ENCODE measurements at places on chromosomes 12 and 14. TPM values are rescaled to one million over a fixed set of nuclear protein-coding genes. Genes with fewer than 3 reads are reported as not detected.

Gene FGD4
- total RNA-seq: 15.8 TPM

Gene RERGL
- not detected for total RNA-seq

Gene CACNB3
- total RNA-seq: 19.5 TPM

Gene LTBP2
- total RNA-seq: 27.0 TPM

Gene FOXM1
- total RNA-seq: 23.4 TPM

Gene PMCH
- not detected for total RNA-seq

Gene TAS2R50
- 0.75 TPM for total RNA-seq

Gene OSGEP
- total RNA-seq: 44.4 TPM

Gene NRXN3
- total RNA-seq: 17.1 TPM

Gene SLC4A8
- total RNA-seq: 5.6 TPM

Gene MMP17
- 10.7 TPM for total RNA-seq

Gene MOAP1
- total RNA-seq: 63.2 TPM

Gene LRRC9
- total RNA-seq: 0.40 TPM

Gene HOXC12
- total RNA-seq: 0.21 TPM

Gene TRPV4
- 0.14 TPM for total RNA-seq

Gene ACSS3
- total RNA-seq: 4.6 TPM

Gene RHOJ
- total RNA-seq: 1.7 TPM

Gene EPYC
- total RNA-seq: not detected

Gene SYNDIG1L
- total RNA-seq: 0.10 TPM
